ENCODE measurements at places on chromosomes 3 and 15. TPM values are rescaled to one million over a fixed set of nuclear protein-coding genes. Genes with fewer than 3 reads are reported as not detected.

GRCh38 chr3:97138914-97139541, 324.6 kb downstream of the EPHA6 start:
- H3K4me3 ChIP-seq, result no peak overlapping the region
- DNase-seq, result no peak
- H3K27me3 ChIP-seq, result no peaks in the 10 kb centered on the region
- H3K27ac ChIP-seq, result no peak overlapping the region

DNA sequence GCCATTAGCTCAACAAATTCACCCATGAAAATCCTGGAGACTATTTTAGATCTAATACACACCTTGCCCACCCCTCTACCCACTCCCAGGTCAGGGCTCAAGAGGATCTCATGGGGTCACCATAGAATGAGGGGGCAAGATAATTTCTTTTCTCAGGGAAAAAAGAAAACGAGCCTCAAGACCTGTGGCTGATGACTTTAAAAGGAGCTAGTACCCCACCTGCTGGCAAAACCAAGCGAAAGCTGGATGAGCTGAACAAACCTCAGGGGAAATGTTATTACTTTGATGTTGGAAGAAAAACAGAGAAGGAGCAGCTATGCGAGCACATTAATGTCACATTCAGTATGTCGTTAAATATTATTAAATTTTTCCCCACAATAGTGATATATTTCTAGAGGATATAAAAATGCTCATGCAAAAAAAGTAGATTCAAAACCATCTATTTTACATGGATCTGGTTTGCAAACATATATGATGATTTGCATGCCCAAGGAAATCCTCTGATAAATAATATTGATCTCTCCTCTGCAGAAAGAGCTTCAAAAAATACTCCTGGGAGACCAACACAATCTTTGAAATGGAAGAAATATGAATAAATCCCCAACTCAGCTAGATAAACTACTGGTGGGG, 37.7 kb downstream of the PLD1 start:
- peak; percentile 53 for DNase-seq
- H3K27ac ChIP-seq, result no peak overlapping the region
- H3K4me1 ChIP-seq, result no peaks in the 10 kb centered on the region
- no peaks in the 10 kb centered on the region for H3K36me3 ChIP-seq
- no peak overlapping the region for H3K4me3 ChIP-seq

DNA sequence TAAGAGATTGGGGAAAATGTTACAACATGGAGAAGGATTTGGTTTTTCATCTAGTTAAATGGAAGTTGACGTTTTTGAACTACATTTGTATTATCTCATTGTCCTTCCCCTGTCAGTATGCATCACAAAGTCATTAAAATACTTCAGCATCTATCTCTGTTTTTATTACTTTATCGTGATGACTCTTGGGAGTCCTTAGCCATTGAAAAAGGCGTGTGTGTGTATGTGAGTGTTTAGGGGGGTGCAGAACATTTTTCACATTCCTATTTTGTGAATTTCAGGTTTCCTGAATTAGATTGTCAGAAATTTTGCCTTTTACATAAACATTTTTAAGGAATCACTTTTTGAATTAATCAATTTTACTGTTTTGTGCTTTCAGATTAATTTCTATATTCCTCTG, 360.6 kb upstream of the SGO1 start:
- H3K27ac ChIP-seq, result no peak overlapping the region
- no peak overlapping the region for H3K4me3 ChIP-seq
- no peak for DNase-seq
- no peaks in the 10 kb centered on the region for H3K4me1 ChIP-seq
- no peaks in the 10 kb centered on the region for H3K27me3 ChIP-seq

DNA sequence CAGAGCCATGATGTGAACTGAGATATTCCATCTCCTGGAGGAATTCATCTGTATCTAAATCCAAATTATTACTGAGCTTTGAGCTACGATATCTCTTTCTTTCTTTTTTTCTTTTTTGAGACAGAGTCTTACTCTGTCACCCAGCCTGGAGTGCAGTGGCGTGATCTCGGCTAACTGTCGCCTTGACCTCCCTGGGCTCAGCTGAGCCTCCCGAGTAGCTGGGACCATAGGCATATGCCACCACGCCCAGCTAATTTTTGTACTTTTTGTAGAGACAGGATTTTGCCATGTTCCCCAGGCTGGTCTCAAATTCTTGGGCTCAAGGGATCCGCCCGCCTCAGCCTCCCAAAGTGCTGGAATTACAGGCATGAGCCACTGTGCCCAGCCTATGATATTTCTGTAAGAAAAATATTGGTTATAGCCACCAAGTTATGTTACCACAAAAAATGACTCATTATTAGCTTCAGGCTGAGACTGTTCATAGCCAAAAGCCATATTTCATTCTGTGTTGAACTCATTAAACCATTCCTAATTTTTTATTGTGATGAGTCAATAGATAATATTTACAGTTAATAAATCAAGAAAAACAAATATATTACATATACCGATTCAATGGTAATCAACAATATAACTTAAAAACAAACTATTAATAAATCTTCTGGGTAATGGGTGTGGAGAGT, 27.1 kb upstream of the SLC30A4 start:
- H3K27ac ChIP-seq, result no peak overlapping the region
- peaks cover 32% of the 10 kb centered on the region for H3K27me3 ChIP-seq
- DNase-seq, result no peak
- no peak overlapping the region for H3K4me3 ChIP-seq

The ASB14 gene
- total RNA-seq, result not detected

- DNase-seq, result no peak
- H3K27me3 ChIP-seq, result peaks cover 10% of the 10 kb centered on the region
- peaks cover 13% of the 10 kb centered on the region for H3K36me3 ChIP-seq
- H3K4me3 ChIP-seq, result no peak overlapping the region
- peaks cover 44% of the 10 kb centered on the region for H3K4me1 ChIP-seq
Observed at GRCh38 chr3:39294446-39295183, 14.8 kb upstream of the CX3CR1 start.

DNA sequence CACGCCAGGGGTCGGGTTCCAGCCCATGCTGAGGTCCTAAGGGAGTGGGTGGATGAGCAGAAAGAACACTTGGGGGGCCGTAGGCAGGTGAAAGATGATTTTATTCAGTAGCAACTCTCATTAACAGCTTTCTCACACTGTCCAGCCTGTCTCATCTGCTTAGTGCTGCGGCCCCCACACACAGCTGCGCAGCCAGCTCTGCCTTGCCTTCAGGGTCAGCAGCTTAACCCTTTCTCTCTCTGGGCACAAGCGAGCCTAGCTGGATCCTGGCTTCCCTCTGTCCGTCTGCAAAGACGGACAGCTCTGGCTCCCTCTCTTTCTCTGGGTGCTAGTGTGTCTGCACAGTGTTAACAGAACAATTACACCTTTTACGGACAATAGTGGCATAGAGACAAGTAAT, 21.3 kb downstream of the NPAP1 start:
- no peaks in the 10 kb centered on the region for H3K36me3 ChIP-seq
- no peak for DNase-seq
- no peak overlapping the region for H3K27ac ChIP-seq
- no peak overlapping the region for H3K4me3 ChIP-seq
- H3K4me1 ChIP-seq, result no peaks in the 10 kb centered on the region
- no peaks in the 10 kb centered on the region for H3K27me3 ChIP-seq

The ATP10A gene
- 36.7 TPM for total RNA-seq

DNA sequence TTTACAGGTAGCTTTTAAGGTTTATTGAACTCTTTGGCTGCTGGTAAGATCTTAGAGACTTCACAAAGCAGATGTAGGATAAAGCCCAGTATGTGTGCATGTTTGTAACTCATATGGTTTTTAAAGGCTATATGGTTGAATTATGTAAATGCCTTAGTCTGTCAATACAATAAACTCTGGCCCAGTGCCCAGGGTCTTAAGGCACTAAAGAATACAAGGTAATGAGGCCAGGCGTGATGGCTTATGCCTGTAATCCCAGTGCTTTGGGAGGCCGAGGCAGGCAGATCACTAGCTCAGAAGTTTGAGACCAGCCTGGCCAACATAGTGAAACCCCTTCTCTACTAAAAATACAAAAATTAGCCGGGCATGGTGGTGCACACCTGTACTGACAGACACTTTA, 170.3 kb upstream of the CGNL1 start:
- H3K36me3 ChIP-seq, result no peaks in the 10 kb centered on the region
- H3K4me3 ChIP-seq, result no peak overlapping the region
- peaks cover 4% of the 10 kb centered on the region for H3K4me1 ChIP-seq
- H3K27ac ChIP-seq, result no peak overlapping the region
- no peaks in the 10 kb centered on the region for H3K27me3 ChIP-seq
- no peak for DNase-seq

- peaks cover 14% of the 10 kb centered on the region for H3K4me1 ChIP-seq
- H3K27ac ChIP-seq, result no peak overlapping the region
- H3K36me3 ChIP-seq, result peaks cover 1% of the 10 kb centered on the region
- H3K27me3 ChIP-seq, result peaks cover 25% of the 10 kb centered on the region
Observed at GRCh38 chr3:105359098-105359762, 7.5 kb upstream of the ALCAM start.

The FEZF2 gene
- total RNA-seq, result not detected

- peak overlapping the region; percentile 38 for H3K27ac ChIP-seq
- peaks cover 21% of the 10 kb centered on the region for H3K4me1 ChIP-seq
- H3K27me3 ChIP-seq, result no peaks in the 10 kb centered on the region
- DNase-seq, result no peak
Observed at GRCh38 chr3:32249184-32249782, 10.8 kb downstream of the CMTM8 start.

The GCNT3 gene
- total RNA-seq, result not detected

- H3K36me3 ChIP-seq, result no peaks in the 10 kb centered on the region
- no peaks in the 10 kb centered on the region for H3K27me3 ChIP-seq
- H3K4me3 ChIP-seq, result no peak overlapping the region
Observed at GRCh38 chr3:168933614-168934013, 729.9 kb downstream of the MECOM start.
